ENCODE measurements at places on chromosomes 3 and 15.

GRCh38 chr3:8530581-8530980 lies 29.0 kb downstream of the LMCD1 start:
- no peak for DNase-seq

- DNase-seq = peak; percentile 58
Measured at GRCh38 chr3:11832981-11833905, 13.4 kb downstream of the TAMM41 start.

GRCh38 chr3:13162549-13163320 lies 89.5 kb upstream of the IQSEC1 start:
- DNase-seq = no peak

- DNase-seq = no peak
Measured at GRCh38 chr3:63875510-63875909, 11.8 kb downstream of the ATXN7 start.

- peak; percentile 95 for DNase-seq
Measured at GRCh38 chr3:134308350-134308891, 57.8 kb upstream of the RYK start.

DNA sequence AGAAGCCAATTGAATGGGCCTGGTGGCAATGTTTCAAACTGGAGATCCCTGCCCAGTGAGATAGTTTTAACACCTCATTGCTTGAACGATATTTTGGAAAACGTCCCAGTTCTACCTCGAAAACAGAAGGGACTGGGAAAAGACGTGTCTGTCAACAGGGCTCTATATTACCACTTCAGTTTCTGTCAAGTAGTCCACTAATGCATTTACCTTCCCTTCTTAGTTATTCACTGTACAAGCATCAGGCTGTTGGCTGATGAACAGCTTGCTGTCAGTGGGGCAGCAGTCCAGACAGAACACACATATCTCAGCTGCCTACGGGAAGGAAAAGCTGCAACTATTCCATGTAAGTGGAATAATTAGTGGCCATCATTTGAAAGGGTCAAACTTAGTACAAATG lies 794.7 kb upstream of the GBE1 start:
- DNase-seq = no peak

DNA sequence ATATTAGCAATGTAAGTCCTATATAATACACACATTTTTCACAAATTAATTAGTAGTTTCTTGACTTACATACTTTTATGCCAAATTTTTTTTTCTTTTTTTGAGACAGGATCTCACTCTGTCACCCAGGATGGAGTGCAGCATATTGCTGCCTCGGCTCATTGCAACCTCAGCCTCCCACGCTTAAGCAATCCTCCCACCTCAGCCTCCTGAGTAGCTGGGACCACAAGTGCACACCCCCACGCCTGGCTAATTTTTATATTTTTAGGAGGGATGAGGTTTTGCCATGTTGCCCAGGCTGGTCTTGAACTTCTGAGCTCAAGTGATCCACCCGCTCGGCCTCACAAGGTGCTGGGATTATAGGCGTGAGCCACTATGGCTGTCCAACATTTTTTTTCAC lies 54.6 kb downstream of the RNF111 start:
- no peak for DNase-seq

DNA sequence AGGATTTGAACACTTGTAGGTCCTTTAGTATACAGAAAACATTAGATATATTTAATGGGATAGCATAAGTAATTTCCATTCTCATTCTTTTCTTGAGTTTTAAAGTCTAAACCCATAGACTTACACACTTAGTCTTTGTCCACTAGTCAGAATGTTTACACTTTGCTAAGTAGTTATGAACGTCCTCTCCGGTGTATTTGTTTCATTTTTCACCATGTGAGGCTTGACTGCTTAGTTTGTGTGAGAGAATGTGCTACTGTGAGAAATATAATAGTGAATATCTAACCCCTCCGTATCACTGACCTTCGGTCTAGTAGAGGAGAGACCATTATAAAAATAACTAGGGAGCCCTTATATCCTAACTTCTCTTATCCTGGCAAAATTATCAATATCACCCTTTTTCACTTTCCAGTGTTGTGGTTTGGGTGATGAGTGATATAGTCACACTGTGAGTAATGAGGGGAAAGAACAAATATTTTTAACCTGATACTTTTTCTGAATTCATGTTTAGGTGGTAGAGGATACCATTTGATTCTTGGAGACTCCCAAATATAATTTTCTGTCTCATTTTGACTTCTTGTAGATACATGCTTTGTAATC lies 122.4 kb downstream of the UBE2E2 start:
- DNase-seq = peak; percentile 31

DNA sequence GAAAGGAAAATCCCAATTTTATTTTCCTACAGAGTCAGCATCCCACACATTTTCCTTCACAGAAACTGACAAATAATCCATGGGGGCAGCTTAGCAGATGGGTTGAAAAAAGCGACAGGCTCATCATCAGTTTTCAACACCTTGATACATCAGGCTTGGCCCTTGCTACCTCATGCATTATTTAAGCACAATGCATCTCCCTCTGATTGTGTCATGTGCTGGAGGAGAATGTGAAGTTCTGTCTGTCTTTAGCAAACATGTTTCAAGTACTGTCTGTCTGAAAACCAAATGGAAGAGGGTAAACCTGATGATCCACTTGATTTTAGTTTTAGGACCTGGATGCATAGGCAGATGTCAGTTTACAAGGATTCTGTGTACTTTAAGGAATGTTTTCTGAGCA lies 128.6 kb upstream of the ADAMTS9 start:
- DNase-seq = no peak

DNA sequence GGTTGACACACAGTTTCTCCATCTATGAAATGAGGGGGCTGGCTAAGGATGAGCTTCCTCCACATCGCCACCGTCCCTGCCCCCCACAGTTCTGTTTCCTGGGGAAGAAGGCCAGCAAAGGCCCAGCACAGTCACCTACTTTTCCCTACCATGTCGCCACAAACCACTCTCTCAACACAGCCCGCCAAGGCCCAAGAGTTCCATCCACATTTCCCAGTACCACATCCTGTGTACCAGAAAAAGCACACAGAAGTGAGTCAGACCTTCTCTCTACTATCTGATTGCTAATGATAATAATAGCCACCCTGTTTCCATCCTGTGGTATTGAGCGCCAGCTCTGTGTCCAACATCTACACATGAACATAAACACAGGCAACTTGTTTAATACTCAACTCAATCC lies 30.3 kb upstream of the C15orf39 start:
- DNase-seq = peak; percentile 80

- DNase-seq = no peak
Measured at GRCh38 chr3:23496165-23496564, 293.0 kb downstream of the UBE2E2 start.

- DNase-seq = peak; percentile 75
Measured at GRCh38 chr3:32443478-32443877, 51.8 kb downstream of the CMTM7 start.

DNA sequence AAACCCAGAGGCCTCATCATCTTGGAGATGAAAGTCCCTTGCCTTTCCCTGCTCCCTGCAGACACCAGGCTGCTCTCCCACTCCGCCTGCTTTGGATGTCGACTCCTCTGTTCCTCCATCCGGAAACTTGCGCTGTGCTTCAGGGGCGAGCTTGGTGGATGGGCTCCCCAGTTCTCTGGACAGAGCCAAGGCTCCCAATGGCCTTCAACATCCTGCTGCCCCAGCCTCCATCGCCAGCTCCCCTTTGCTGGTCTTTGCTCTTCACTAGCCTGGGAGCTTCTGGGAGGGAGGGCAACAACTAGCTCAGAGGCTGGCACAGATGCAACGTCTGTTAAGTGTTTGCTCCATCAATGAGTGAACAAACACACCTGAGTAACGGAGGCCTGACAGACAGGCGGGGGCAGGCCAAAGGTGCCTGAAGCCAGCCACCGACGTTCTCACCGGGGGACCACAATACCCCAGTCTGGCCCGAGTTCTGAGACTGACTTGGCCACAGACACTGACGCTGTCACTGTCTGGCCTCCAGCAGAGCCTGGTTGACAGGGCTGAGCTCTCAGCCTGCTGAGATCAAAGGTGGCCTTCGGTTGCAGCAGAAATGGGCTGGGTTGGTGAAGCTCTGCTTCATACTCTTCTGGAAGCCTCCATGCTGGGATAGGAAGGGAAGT lies 39.0 kb downstream of the RGMA start:
- no peak for DNase-seq

DNA sequence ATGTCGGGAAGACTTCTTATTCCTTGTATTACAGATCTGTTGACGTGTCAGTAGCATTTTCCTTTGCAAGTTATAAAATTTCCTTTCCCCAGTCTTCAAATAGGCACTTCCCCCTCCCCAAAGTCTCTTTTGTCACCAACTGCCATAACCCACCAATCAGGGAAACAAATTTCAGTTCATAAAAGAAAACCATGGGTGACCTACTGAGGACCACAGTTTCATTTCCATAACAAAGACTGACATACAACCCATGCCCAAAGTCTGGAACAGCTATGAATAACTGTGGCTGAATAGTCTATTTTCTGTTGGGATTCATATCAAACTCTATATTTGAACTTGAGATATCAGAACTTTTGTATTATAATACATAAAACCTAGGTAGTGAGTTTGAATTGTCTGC lies 307.8 kb downstream of the KBTBD8 start:
- DNase-seq = no peak

- peak; percentile 79 for DNase-seq
Measured at GRCh38 chr3:160486459-160486869, 36.9 kb upstream of the TRIM59 start.

Data from choroid plexus epithelial cell (primary cell).